ENCODE measurements at places on chromosomes 16 and 17.

GRCh38 chr16:15538507-15538906 is 104.1 kb downstream of the BMERB1 start:
- no peak for DNase-seq

- DNase-seq: peak; percentile 89
Observed at GRCh38 chr16:50121721-50122445, 31.2 kb upstream of the TENT4B start.

- DNase-seq: no peak
Observed at GRCh38 chr17:32287804-32288511, 22.3 kb downstream of the RHBDL3 start.

DNA sequence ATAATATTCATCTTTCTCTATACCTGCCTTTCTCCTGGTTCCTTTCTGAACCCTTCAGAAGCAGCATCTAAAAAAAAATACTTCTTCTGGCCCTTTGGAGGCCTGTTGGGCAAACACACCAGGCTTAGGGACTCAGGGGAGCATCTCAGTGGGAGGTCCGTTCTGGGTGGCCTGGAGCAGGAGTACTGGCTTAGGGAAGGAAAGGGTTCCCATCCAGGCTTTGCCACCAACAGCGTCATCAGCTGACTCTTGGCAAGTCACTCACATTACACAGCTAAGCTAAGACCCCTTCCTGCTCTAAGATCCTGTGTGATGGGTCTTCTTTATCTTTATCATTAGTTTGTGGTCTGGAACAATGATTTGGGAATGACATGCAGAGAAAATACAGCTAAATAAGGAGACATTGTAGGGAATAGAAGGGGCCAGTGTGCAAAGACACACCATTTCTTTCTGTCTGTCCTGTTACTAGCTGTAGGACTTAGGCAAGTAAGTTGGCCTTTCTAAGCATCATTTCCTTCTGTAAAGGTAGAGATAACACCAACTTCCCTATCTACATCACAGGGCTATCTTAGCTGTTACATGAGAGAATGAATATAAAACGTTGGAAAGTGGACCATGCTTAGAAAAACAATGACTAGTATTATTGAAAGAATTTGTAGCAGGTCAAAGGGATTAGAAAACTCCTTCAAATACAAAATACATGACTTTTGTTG is 9.9 kb downstream of the PCTP start:
- no peak for DNase-seq

GRCh38 chr16:88131256-88131655 is 180.0 kb downstream of the BANP start:
- DNase-seq: no peak

- DNase-seq: no peak
Observed at GRCh38 chr17:65771704-65772103, 210.3 kb upstream of the AXIN2 start.

DNA sequence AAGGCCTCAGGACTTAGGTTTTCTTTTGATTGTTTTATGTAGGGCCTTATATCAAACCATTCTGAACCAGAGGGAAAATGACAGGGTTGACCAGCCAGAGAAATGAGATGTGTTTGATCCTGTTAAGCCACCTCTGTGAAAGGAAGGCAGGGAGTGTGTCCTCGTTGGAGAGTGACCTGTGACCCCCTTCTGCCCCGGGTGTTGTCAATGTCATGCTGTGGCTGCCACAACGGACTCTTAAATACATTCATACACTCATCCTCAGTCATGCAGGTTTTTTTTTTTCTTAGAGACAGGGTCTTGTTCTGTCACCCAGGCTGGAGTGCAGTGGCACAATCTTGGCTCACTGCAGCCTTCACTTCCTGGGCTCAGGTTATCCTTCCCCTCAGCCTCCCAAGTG is 6.1 kb downstream of the MYCBPAP start:
- no peak for DNase-seq

DNA sequence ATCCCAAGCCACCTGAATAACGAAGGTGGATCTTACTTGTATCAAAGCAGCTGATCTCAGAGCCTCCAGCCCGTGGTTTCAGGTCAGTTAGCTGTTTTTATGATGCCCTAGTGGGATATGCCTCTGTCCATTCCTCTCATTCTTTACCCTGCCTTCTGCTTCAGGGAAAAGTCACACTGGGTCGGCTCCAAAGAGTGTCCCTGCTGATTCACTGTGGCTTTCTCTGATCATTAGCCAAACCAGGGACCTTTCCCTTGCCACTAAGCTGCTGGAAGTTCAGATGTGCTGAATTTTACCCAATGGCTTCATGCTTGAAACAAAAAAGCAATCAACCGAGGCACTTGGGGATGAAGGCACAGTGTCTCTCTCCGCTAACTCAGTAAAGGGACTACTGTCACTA is 170.2 kb upstream of the SALL1 start:
- DNase-seq: no peak

- no peak for DNase-seq
Observed at GRCh38 chr17:35191001-35191695, 3.0 kb downstream of the SLC35G3 start.

GRCh38 chr17:50244771-50245170 is 29.5 kb upstream of the TMEM92 start:
- no peak for DNase-seq

Data from activated CD4-positive, alpha-beta T cell treated with anti-CD3 and anti-CD28 coated beads, Interleukin-2, amount 50 U/mL, for 16 hours (primary cell).